Effector memory CD4-positive, alpha-beta T cell (primary cell): ENCODE measurements at places on chromosomes 4 and X.
A peak's percentile ranks its signal among the peaks of the same experiment; 100 is the strongest.

DNA sequence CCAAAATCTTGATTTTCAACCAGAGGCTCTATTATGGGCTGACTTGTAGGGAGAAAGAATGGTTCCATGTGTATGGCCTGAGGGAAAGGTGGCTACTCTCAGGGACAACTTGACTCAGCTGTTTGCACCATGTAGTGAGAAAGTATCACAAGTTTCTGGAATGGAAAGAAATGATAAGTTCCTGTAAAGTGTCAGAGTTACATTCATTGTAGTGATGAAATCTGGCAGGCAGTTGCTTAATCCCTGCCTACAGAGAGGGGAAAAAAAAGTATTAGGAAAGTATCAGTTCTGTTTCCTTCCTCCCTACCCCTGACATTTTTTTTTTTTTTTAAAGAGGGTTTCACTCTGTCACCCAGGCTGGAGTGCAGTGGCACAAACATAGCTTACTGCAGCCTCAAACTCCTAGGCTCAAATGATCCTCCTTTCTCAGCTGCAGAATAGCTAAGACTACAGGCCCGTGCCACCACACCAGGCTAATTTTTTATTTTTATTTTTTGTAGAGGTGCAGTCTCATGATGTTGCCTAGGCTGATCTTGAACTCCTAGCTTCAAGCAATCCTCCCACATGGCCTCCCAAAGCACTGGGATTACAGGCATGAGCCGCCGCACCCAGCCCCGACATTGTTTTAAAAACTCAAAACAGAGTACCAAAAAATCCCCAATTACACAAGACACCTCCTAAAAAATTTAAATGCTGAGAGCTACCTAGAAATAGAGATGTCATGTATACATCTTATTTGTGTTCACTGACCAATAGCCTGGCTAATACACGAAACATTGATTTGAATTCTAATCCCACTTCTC, 4.8 kb upstream of the FBXL5 start:
- no peak overlapping the region for H3K27ac ChIP-seq
- no peaks in the 10 kb centered on the region for H3K36me3 ChIP-seq
- DNase-seq: no peak
- H3K4me3 ChIP-seq: no peak overlapping the region

GRCh38 chrX:84933956-84934556, 69.6 kb upstream of the APOOL start:
- no peak overlapping the region for H3K27ac ChIP-seq
- no peaks in the 10 kb centered on the region for H3K36me3 ChIP-seq
- no peak for DNase-seq
- H3K4me1 ChIP-seq: no peaks in the 10 kb centered on the region

- H3K27ac ChIP-seq: no peak overlapping the region
- no peaks in the 10 kb centered on the region for H3K27me3 ChIP-seq
- no peaks in the 10 kb centered on the region for H3K36me3 ChIP-seq
- H3K4me1 ChIP-seq: no peaks in the 10 kb centered on the region
- DNase-seq: no peak
Measured at GRCh38 chr4:70761276-70761816, 39.6 kb downstream of the RUFY3 start.

- DNase-seq: no peak
- no peak overlapping the region for H3K27ac ChIP-seq
- no peaks in the 10 kb centered on the region for H3K27me3 ChIP-seq
- H3K4me1 ChIP-seq: no peaks in the 10 kb centered on the region
- H3K4me3 ChIP-seq: no peak overlapping the region
Measured at GRCh38 chrX:22203186-22203585, 69.5 kb upstream of the CBLL2 start.

DNA sequence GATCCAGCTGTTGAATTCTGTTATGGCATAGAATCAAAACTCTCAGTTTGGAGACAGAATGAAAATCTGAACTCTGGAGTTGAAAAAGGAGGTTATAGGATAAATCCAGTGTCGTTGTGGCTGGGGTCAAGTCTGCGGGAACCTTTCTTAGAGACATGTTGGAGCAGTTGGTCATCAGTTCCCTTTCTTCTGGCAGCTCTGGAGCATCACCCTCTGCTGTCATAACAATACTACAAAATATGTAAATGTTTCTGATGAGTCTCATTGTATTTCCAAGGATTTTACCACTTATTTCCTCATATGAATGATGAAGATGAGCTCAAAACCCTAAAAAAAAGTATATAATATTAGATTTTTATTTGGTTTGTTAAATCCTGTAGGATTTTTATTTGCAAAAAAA, 7.5 kb downstream of the TLR10 start:
- no peak overlapping the region for H3K27ac ChIP-seq
- H3K4me1 ChIP-seq: no peaks in the 10 kb centered on the region
- H3K27me3 ChIP-seq: no peaks in the 10 kb centered on the region

GRCh38 chr4:12949719-12950490, 534.2 kb downstream of the RAB28 start:
- H3K27me3 ChIP-seq: no peaks in the 10 kb centered on the region
- H3K27ac ChIP-seq: no peak overlapping the region
- no peak for DNase-seq
- H3K4me1 ChIP-seq: no peaks in the 10 kb centered on the region
- H3K4me3 ChIP-seq: no peak overlapping the region
- H3K36me3 ChIP-seq: no peaks in the 10 kb centered on the region

DNA sequence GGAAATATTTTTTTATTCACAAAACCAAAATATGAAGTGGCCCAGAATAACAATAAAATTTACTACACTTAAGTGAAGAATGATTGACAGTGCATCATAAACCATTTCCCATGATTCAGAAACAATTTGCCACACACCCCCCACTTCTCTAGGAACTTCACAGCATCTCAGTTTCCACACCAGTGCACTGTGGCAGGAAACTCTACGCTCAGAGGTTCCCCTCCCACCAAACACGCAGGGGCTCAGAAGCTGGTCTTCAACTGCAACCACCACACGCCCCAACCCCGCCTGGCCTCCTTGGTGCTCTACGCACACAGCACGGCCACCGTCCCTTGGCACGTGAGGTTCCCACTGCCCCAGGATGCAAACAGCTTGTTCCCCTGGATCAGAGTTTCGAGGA, 63.7 kb downstream of the ZFYVE28 start:
- no peak for DNase-seq
- no peaks in the 10 kb centered on the region for H3K27me3 ChIP-seq
- no peak overlapping the region for H3K27ac ChIP-seq
- no peaks in the 10 kb centered on the region for H3K4me1 ChIP-seq
- H3K36me3 ChIP-seq: no peaks in the 10 kb centered on the region

DNA sequence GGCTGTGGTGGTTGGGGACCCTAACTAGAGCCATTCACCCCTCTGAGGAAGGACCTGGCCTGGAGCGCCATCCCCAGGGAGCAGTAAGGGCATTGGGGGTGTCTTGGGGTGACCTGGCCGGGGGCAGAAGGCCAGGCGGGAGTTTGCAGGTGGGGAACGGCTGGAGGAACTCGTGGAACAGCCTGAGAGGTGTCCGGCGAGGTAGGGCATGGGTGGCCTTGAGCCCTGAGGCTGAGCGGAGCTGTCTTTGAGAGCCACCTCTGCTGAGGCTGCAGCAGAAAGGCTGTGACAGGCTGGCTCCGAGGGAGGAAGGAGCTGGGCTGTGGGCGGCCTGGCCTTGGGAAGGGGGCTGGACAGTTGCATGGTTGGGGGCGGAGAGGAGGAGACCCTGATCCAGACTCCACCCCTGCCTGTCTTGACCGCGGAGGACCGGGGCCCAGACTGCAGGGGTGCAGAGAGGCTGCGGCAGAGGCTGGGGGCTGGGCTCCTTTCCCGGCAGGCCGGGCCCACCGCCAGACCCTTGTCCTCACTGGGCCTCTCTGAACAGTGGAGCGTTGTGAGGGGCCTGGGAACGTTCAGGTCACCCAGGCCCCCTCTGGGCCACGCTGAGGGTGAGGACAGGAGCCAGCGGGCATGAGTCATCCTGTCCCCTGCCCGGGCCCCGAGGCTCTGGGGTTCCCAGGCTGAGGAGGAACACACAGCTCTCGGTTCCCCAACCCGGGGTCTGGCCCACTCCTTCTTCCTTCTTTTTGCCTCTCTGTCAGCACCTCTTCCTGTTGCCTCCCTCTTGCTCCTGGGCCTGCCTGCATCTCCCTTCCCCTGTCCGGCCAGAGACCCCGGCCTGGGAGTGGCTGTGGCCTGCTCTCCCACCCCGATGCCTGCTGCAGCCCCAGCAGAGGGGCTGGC, 8.1 kb downstream of the SH3BP2 start:
- no peaks in the 10 kb centered on the region for H3K36me3 ChIP-seq
- H3K27ac ChIP-seq: peak overlapping the region; percentile 69
- no peaks in the 10 kb centered on the region for H3K27me3 ChIP-seq
- peaks cover 45% of the 10 kb centered on the region for H3K4me1 ChIP-seq
- peak overlapping the region; percentile 38 for H3K4me3 ChIP-seq

DNA sequence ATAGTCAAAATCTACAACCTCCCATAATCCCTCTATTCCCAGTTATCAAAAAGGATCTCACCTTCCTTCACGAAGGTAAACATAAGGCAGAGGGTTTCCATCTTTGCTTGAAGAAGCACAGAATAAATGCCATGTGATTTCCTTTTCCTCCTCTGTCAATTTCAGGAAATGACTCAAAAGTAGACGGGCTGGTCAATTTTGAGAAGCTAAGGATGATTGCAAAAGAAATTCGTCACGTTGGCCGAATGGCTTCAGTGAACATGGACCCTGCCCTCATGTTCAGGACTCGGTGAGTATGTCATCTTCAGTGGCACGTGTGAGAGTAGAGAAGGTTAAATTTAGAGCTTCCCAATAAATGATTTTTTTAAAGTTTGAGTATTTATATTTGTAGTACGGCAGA, 240.2 kb downstream of the RAPGEF2 start:
- H3K27me3 ChIP-seq: no peaks in the 10 kb centered on the region
- H3K36me3 ChIP-seq: peaks cover 20% of the 10 kb centered on the region
- no peak for DNase-seq
- H3K4me1 ChIP-seq: no peaks in the 10 kb centered on the region
- no peak overlapping the region for H3K4me3 ChIP-seq
- no peak overlapping the region for H3K27ac ChIP-seq
